ENCODE measurements at places on chromosomes 5 and 9.
A peak's percentile ranks its signal among the peaks of the same experiment; 100 is the strongest.

DNA sequence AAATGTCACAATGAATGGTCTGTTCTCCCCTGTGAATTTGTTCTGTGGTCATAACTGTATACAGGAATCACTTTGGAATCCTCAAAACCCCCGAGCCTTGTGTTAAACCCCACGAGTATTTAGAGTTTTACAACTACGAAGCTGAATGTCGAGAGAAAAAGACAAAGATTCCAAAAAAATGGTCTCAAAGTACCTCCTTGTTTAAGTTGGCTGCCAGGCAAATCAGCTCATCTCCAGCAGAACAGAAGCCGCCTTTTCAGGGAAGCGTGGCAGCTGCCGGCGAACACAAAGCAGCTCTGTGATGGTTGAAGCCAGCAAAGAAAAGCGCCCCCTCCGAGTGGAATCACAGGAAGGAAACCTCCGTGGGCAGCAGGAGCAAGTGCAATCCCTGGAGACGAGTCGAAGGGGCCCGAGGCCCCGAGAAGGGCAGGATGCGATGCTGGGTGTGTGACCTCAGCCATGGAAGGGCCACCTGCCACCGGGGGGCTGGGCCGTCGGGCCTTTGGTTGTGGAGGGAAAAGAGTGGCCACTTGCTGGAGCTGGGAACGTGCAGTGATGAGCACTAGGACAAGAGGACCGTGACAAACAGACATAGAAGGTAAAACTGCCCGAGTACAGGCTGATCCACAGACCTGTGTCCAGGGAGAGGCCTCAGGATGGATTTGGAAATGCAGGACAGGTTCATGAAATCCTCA is 706.4 kb downstream of the SEMA5A start:
- no peak for DNase-seq

DNA sequence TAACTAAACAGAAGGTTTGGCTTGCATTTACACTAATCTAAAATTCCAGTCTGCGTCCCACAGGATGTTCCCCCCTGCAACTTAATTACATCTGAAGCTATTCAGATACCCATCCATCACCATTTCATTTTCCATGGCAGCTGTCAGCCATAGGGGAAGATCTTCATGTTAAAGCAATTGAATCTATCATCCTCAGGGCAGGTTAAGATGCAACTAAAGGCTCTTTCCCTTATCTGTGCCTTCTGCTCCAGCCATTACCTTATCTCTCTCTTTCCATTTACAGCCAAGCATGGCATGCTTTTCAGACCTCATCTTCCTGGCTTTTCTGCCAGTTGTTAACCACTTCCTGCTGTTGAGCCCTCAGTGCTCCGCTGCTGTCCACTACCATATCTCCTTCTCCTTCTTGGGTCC is 15.8 kb upstream of the HACD4 start:
- DNase-seq, result no peak

DNA sequence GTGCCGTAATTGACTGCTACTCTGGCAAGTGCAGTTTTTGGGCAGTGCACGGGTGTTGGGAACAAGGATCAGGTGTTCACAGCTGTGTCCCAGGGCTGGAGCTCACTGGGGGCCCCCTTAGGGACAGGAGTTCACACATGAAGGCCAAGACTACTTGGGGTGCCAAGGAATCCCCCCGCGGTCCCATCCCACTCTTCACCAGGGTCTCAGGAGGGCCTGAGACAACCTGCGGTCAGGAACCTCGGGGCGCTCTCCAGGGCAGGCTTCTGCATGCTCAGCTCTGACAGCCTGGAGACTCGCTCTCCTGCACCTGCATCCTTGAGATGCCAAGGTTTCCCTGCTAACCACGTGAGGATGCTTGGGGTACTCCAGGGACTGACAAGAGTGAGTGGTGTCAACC is 2.3 kb upstream of the MAN1B1 start:
- DNase-seq, result no peak

DNA sequence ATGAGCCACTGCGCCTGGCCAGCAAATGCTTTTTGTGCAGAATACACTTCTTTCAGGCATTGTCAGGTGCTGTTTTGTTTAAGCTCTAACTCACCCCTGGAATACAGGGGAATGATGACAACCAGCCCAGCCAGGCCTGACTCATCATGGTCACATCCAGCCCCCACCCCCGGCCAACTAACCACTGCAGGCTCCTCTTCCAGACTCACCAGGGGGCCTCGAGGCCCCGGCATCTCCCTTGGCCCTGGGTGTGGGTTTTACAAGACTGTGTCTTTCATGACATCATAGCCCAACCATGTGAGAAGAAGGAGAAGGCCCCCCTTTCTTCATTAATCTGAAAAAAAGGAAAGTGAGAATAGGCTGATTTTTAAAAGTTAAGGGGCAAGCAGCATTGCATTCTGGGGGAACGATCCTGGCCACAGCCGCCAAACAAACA is 35.5 kb downstream of the OLFML2A start:
- DNase-seq, result peak; percentile 95

- peak; percentile 2 for DNase-seq
Measured at GRCh38 chr5:103561685-103562452, 720 bp downstream of the NUDT12 start.

DNA sequence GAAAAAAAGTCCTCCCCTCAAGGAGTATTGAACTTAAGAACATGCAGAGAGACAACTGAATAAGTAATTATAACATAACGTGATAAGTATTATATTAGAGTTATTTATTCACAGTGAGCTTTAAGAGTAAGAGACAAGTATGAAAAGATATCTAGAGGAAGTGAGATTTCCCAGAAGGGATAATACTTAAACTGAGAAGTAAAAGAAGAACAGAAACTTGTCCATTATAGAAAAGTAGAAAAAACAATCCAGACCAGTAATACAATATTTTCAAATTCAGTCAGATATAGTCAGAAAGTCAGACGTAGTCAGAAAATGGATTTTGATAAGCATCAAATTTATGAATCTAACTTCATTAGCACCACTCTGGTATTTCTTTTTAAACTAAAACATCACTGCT is 613.0 kb upstream of the CCNG1 start:
- DNase-seq, result no peak

DNA sequence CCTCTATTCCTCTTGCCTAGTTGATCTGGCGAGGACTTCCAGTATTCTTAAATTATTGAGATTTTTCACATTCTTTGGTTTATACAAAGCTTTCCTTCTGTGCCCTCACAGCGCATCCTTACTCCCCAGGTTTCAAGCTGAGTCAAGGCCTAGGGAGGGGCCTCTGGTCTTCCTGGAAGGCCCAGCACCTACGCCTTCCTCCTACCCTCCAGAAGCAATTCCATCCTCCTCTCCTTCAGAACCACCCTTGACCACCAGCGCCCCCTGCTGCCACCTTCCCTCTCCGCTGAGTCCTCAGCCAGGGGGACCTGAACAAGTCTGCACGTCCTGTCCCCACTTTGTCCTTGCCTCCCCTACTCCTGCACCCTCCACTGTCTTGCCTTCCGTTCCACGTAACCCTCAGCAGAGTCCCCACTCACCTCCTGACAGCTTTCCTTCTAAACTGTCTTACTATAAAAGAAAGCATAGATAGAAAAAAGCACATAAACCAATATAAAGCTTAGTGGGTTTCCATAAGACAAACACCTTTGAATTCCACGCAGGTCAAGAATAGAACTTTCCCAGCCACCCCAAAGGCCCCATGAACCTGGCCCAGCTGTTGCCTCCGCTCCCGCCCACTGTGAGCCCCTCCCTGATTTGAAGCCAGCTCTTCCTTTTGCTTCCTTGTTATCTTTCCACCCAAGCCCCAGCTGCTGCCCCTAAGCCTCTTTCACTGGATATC is 63.0 kb upstream of the CTSL start:
- peak; percentile 93 for DNase-seq

GRCh38 chr9:137682428-137683105 is 63.8 kb downstream of the EHMT1 start:
- no peak for DNase-seq

GRCh38 chr9:114546851-114547250 is 40.7 kb upstream of the ATP6V1G1 start:
- DNase-seq, result no peak

- peak; percentile 72 for DNase-seq
Measured at GRCh38 chr5:31781772-31782171, 142.8 kb downstream of the PDZD2 start.

DNA sequence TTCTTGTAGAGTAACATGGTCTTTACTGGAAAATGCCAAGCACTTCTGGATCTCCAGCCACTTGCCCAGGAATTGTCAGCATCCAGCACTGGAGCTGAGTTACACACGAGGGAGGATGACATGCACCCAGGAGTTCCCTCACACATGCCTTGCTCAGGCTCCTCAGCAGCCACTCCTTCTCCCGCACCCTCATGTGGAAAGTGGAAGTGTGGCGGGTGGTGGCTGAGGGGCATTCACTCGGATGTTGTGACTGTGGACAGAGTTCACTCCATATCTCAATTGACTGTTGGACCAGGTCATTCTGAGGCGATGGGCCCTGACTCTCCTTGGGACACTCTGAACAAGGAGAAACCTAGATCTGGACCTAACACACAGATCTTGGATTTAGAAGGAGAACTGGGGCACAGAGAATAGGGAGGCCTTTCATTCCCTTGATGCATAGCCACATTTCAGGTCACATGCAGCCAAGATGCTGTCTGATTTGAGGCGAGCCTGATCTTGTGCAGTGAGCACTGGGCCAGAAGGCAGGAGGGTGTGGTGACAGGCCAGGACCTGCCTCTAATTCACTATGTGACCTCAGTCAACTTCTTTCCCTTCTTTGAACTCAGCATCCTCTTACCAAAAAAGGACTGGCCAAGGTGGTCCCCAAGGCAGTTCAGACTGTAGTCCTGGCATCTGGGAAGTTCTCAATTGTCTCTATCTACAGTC is 62.1 kb downstream of the CYSTM1 start:
- no peak for DNase-seq
